Iris pigment epithelial cell (primary cell): ENCODE measurements at places on chromosomes 12 and 14.

GRCh38 chr12:130463275-130463658, 125.6 kb downstream of the PIWIL1 start:
- DNase-seq = no peak

GRCh38 chr14:21034707-21035106, at the start of gene RNASE13:
Gene RNASE13 (minus strand): TSS chr14:21034807. CDS start chr14:21034288, 519 bp downstream.
- DNase-seq = no peak

GRCh38 chr12:103785243-103786031, 55.6 kb downstream of the NT5DC3 start:
- no peak for DNase-seq

DNA sequence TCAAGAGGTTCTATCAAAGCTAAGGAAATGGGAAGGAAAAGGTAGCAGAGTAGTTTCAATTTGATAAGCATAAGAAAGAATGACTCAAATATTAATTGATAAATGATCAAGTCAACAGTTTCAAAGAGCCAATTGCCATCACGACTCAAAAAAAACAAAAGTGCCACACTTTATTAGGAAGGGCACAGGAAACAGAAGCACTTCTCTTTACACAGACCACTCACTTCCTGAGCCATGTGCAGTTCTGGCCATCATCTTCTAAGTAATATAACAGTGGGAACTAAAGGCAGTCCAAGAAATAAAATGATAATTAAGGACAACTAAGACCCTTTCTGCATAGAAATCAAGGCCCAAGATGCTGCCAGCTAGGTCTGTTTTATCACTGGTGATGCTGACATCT, 13.2 kb downstream of the TM7SF3 start:
- no peak for DNase-seq

DNA sequence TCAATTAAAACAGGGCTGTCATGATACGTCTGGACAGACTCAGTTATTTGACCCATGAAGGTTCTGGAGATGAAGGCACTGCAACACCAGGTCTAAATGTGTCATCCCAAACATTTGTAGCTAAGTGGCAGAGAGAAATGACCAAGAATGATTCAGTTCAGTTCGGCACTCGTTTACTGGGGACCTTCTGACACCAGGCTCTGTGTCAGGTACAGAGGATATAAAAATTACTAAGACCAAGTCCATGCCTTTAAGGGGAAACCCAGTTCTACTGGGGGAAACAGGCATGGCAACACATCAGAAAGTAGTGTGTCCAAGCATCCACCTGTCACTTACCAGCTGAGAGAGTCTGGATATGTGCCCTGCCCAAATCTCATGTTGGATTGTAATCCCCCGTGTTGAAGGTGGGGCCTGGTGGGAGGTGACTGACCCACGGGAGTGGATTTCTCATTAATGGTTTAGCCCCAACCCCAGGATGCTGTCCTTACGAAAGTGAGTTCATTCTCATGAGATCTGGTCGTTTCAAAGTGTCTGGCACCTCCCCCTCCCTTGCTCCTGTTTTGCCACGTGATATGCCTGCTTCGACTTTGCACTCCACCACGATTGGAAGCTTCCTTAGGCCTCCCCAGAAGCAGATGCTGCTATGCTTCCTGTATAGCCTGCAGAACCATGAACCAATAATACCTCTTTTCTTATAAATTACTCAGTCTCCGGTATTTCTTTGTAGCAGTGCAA, 41.9 kb upstream of the BCL2L14 start:
- no peak for DNase-seq

DNA sequence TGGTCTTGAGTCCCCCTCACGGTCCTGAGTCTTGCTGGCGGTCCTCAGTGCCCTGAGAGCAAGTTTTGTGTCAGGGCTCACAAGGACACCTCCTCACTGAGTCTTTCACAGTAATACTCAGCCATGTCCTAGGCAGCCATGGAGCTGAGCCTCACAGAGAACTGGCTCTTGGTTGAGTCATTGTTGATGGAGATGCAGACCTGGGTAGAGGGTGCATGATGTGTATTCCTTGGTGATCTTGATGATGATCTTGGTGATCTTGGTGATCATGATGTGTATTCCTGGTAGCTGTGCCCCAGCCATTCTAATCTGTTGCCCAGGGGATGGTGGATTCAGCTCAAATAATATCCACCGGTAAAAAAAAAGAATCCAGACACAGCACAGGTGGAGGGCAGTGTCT, 495.4 kb downstream of the TMEM121 start:
- DNase-seq = no peak

- DNase-seq = no peak
Measured at GRCh38 chr14:61677479-61677878, 17.8 kb upstream of the HIF1A start.

DNA sequence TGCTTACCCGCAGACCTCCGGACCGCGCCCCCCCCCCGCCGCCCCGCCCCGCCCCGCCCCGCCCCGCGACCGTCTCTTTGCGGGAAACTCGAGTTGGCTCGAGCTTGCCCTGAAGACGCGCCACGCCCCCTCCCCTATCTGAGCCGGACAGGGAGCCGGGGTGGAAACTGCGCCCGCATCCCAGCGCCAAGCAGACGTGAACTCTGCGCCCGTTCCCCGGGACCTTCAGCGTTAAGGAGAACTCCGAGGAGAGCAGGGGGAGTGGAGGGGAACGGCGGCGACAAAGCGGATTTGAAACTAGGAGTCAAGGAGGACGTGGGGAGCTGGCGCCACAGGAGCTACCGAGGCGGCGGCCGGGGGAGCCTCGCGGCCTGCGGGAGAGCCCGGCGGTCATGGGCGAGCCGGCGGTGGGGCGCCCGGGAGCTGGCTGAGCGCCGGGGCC, at the start of gene KCNK13:
TSS of gene KCNK13 (plus strand) at position 310 of the 442 bp plus-strand sequence. CDS start 212 bp downstream, outside the sequence.
- no peak for DNase-seq

GRCh38 chr12:113601656-113602263, 130.1 kb upstream of the LHX5 start:
- no peak for DNase-seq
